ENCODE measurements at places on chromosomes 3 and 15. TPM values are rescaled to one million over a fixed set of nuclear protein-coding genes. Genes with fewer than 3 reads are reported as not detected.
A peak's percentile ranks its signal among the peaks of the same experiment; 100 is the strongest.

DNA sequence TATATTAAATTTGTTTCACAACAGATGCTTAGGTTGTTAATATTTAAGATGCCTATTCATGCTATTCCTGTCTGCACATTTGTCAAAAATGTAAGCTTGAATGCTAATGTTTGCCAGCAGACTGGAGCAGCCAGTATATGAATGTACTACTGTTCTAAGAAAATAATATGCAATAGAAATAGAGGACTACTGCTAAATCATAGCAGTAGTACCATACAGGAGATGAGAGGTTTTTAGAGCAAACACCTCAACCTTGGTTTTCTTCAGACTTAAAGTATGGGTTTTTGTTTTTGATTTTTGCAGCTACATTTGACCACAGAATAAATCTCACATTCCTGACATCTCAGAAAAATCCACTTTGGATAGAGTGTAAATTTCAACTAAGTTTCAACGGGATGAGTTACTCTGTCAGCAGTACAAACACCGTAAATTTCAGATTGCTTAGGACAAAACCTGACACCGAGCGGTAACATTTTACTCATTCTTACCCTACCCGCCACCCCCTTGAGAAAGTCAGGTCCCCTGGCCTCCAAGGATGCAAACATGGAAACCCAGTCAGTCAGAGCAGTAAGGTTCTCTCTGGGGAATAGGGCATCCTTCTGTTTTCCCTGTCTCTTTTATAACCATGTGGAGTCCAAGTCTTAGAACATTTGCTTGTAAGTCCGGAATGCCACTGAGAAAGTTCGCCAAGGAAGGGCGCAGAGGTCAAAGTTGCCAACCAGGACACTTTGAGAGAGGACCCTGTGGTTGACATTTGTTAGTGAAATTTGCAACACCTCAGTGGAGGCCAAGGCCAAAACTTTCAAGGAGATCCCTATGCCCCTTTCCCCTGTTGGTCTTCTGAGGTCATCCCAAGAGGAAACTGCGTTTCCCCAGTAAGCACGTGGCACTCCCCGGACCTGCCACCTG is 17.9 kb upstream of the SATB1 start:
- no peak for DNase-seq

The GPR156 gene
- total RNA-seq, result not detected

GRCh38 chr3:89032346-89033013 is 74.9 kb upstream of the EPHA3 start:
- no peak for DNase-seq

- DNase-seq, result no peak
Observed at GRCh38 chr3:171347301-171348039, 112.7 kb downstream of the TNIK start.

GRCh38 chr15:85563328-85563727 is 182.9 kb downstream of the AKAP13 start:
- peak; percentile 75 for DNase-seq

The GPR149 gene
- not detected for total RNA-seq

The ACTRT3 gene
- 0.52 TPM for total RNA-seq

- DNase-seq, result no peak
Observed at GRCh38 chr3:181707980-181708379, 3.7 kb upstream of the SOX2 start.

DNA sequence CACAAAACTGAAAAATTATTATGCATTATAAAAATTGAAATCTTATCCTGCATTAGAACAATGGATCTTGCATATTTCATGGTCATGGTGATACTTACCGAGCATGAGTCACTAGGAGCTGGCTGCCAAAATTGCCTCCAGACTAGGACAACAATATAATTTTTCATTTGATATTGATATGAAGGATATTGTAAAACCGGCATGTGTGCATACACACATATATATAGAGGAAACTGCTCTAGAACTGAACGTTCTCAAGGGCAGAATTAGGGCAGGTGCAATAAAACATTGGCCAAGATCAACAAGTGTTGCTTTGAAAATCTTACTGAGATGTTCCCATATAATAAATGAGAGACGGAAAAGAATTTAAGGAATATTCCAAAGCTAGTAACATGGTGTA is 319.4 kb upstream of the POU1F1 start:
- DNase-seq, result no peak

DNA sequence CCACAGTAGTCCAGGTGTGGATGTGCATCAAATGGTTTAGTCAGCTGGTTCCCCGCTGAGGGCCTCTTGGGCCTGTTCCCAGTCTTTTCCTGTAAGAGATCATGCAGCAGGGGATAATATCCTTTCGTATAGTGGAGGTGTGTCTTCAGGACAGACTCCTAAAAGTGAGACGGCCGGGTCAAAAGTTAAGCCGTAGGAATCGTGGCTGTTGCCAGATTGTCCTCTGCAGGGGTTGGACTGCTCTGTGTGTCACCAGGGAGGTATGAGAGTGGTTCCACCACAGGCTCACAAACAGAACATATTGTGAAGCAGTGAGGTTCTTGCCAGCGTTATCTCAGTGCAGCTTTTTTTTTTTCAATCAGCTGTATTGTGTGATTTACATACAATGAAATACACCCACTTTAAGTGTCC is 95.0 kb downstream of the VGLL4 start:
- peak; percentile 54 for DNase-seq

GRCh38 chr3:171799501-171799900 is 10.8 kb downstream of the PLD1 start:
- DNase-seq, result no peak

GRCh38 chr3:10470120-10471053 is 35.0 kb downstream of the ATP2B2 start:
- no peak for DNase-seq

The ANKRD34C gene
- total RNA-seq, result 0.33 TPM

The WDR93 gene
- not detected for total RNA-seq

- DNase-seq, result no peak
Observed at GRCh38 chr3:135412475-135412874, 553.1 kb upstream of the PPP2R3A start.

DNA sequence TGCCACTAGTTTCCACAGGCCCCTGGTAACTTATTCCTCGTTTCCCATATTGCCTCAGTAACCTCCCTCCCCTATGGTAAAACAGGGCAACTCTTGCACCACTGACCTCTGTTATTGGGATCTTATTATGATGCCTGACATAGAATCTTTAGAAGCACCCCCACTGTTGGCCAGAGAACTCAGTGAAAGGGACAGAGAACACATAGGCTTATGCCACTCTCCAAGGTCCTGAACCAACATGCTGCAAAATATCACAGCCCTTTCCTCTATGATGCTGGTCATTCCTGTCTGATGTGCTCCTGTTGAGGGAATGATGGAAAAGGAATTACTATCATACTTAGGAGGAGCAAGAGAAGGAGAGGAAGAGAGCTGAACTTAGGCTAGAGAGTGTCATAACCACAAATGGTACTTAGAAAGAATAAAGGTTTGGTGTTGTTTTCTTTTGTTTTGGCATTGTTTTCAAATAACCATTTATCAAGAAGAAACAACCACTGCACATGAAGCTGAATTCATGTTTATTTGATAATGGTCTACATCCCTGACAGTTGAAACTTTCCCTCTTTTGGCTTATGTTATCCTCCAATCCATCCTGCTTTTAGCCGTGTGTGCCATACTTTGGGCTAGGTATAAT is 330.2 kb downstream of the EPHB1 start:
- no peak for DNase-seq

DNA sequence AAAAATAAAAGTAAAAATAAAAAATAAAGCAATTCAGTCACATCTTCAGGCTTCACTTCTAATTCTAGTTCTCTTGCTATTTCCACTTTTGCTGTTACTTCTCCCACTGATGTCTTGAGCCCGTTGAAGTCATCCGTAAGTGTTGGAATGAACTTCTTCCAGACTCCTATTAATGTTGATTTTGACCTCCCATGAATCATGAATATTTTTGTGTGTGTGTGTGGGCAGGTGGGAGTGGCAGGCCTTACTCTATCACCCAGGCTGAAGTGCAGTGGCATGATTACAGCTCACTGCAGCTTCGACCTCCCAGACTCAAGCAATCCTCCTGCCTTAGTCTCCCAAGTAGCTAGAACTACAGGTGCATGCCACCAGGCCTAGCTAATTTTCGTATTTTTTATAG is 10.7 kb downstream of the USP4 start:
- DNase-seq, result no peak

The FSIP1 gene
- 0.33 TPM for total RNA-seq

The GAP43 gene
- total RNA-seq, result not detected

GRCh38 chr15:42111924-42112323 is 17.6 kb upstream of the PLA2G4D start:
- DNase-seq, result no peak

The ALDH1A2 gene
- total RNA-seq, result 1.6 TPM

The SPPL2A gene
- total RNA-seq, result 83.8 TPM

DNA sequence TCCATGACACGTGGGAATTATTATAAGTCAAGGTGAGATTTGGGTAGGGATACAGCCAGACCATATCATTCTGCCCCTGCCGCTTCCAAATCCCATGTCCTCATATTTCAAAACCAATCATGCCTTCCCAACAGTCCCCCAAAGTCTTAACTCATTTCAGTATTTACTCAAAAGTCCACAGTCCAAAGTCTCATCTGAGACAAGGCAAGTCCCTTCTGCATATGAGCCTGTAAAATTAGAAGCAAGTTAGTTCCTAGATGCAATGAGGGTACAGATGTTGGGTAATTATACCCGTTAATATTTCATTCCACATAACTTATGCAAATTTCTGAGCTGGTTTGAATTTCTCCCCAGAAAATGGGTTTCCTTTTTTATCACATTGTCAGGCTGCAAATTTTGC is 47.7 kb downstream of the RNF111 start:
- DNase-seq, result no peak

The FANCD2OS gene
- not detected for total RNA-seq

The P2RY1 gene
- 5.4 TPM for total RNA-seq

The FAM3D gene
- not detected for total RNA-seq

The AADACL2 gene
- not detected for total RNA-seq

DNA sequence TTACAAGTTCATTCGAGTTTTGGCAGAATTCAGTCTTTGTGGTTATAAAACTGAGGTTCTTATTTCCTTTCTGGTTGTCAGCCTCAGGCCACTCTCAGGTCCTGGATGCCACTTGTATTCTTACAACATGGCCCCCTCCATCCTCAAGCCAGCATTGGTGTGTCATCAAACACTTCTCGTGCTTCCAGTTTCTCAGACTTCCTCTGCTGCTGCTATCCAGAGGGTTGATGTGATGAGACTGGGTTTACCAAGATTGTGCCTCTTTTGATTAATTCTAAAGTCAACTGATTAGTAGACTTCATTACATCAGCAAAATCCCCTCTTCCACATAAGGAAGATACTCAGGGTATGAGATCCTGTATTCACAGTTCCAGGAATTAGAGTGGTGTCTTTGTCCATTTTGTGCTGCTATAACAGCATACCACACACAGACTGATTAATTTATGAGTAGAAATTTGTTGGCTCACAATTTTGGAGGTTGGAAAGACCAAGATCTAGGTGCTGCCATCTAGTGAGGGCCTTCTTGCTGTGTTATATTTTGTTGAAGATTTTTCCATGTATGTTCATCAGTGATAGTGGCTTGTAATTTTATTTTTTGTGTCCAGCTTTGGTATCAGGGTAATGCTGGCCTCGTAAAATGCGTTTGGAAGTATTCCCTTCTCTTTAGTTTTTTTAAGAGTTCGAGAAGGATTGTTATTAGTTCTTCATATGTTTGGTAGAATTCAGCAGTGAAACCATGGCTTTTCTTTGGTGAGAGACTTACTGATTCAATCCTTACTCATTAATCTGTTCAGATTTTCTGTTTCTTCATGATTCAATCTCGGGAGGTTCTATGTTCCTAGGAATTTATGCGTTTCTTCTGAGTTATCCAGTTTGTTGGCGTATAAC is 11.1 kb downstream of the LRCH3 start:
- DNase-seq, result no peak

DNA sequence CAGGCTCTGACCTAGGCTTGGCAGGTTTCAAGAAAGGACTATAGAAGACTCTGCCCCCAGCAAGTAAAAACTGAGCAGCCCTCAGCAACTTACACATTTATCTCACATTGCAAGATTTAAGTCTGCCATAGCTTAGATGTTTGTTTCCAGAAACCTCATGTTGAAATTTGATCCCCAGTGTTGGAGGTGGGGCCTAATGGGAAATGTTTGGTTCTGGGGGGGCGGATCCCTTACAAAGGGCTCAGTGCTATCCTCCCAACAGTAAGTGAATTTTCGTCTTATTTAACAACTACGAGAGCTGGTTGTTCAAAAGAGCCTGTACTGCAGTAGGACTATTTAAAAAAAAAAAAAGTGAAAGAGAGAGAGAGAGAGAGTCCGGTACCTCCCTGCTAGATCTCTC is 125.2 kb upstream of the PROK2 start:
- no peak for DNase-seq

- no peak for DNase-seq
Observed at GRCh38 chr3:22507709-22508108, 695.4 kb upstream of the UBE2E2 start.

The ARHGAP11A gene
- total RNA-seq, result 1.6 TPM

- DNase-seq, result no peak
Observed at GRCh38 chr3:152176241-152176640, 92.5 kb upstream of the MBNL1 start.

DNA sequence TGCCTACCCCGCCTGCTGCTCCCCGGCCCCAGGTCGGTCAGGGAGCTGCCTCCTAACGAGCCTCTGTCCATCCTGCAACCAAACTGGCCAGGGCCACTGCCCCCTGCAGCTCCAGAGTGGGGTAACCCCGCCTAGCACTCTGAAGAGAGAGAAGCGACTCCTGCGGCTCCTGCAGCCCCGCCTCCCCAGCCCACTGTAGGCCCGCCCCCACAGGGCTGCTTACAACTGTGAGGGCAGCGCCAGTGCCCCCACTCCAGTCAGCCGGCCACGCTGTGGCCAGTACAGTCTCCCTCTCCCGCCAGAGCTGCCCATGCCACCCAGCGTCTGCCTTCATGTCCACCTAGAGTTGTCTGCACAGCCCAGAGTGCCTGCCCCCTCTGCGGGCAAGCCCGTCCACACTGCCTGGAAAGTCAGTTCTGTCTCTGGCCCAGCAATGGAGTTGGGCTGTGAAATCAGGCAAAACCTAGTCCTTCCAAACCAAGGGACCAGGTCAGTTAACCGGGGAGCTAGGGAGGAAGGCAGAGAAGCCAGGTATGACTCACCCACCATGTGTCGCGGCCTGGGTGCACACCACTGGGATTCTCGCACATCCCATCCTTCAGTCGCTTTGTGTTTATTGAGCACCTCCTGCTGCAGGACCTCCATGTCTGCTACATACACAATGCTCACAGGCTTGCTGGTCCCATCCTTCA is 2.4 kb downstream of the UCN2 start:
- DNase-seq, result peak; percentile 45

DNA sequence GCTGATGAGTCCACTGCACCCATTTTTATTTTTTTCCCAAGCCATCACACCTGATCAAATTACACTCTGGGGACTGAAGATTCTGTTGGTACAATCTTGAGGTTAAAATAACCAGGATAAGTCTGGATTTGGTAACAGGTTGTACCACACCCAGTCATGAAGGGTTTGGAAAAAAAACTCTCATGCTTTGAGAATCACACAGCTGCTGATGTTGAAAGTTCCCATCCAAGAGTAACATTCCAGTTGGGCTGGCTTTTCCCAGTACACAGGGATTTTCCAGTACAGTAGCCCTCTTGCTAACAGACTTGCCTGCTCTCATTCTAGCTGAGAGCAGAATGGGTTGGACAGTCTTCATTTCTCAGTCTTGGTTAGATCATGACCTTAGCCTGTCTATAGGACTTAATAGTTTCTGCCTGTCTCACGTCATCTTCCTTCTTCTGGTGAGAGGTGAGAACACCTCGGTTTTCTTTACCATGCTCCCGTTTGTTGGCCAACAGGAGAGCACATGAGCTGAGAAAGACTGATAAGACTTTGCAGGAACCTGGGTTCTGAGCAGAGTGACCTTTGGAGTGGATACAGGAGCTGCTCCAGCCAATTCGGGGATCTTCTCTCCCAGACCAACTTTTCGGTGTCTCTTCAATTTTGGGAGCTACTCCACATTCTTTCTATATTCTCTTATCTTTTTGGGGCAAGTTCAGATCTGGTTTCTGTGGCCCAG is 300.1 kb upstream of the LYSMD4 start:
- DNase-seq, result peak; percentile 52
